ENCODE measurements at places on chromosomes 11 and 22. TPM values are rescaled to one million over a fixed set of nuclear protein-coding genes. Genes with fewer than 3 reads are reported as not detected.

The TMEM121B gene
- not detected for total RNA-seq

The UBQLNL gene
- 0.17 TPM for total RNA-seq

The ELFN2 gene
- total RNA-seq: 0.39 TPM

The KCNJ11 gene
- total RNA-seq: 0.10 TPM

The AP2A2 gene
- 42.8 TPM for total RNA-seq

- H3K4me1 ChIP-seq: no peaks in the 10 kb centered on the region
- H3K36me3 ChIP-seq: no peaks in the 10 kb centered on the region
- H3K4me3 ChIP-seq: no peak overlapping the region
- no peak overlapping the region for H3K27ac ChIP-seq
- DNase-seq: no peak
These were observed 28.5 kb downstream of the AASDHPPT start for GRCh38 chr11:106105986-106106385.

DNA sequence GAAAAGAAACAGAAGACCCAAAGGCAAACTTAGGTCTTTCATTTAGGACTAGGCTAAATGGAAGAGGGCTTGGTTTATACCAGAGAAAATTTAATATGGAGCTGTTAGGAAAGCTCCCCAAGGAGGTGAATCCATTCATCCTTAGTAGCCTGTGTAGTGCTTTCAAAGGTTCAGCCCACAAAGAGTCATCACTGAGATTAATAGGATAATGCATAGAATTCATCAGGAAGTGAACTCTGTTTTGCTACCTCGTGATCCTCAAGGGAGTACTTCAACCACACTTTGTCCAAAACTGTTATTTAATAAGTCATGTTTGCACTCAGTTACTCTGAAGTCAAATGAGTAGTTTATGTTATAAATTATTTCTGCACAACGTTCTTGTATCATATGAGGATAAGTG lies 43.3 kb upstream of the MMP7 start:
- no peak overlapping the region for H3K27ac ChIP-seq
- no peak overlapping the region for H3K4me3 ChIP-seq
- peaks cover 22% of the 10 kb centered on the region for H3K4me1 ChIP-seq
- no peak for DNase-seq

DNA sequence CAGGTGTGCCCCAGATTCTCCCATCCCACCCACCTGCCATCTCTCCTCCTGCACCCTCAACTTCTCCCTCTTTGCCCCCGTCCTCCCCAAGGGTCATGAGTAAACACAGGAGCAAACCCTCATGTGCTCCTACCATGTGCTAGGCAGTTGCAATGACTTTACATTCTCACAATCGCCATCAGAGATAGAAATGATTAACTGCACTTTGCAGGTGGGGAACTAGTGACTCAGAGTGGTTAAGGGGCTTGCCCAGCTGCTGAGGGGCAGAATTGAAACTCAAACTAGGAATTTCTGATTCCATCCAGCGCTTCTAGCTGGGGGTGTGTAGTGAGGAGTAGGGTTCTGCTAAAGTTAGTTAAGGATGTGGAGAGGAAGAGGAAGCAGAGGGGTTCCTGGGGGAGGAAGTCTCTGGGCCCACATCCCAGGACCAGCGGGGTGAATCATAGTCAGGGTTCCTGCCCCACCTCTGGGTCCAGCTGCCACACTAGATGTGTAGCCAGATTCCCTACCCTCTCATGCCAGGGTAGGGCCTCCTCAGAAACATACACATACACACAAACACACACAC lies 16.0 kb upstream of the PRG2 start:
- no peak overlapping the region for H3K4me3 ChIP-seq
- peak; percentile 75 for DNase-seq
- H3K27ac ChIP-seq: peak overlapping the region; percentile 84
- H3K27me3 ChIP-seq: no peaks in the 10 kb centered on the region

- no peak overlapping the region for H3K27ac ChIP-seq
- H3K4me3 ChIP-seq: no peak overlapping the region
- no peaks in the 10 kb centered on the region for H3K4me1 ChIP-seq
- no peak for DNase-seq
- no peaks in the 10 kb centered on the region for H3K27me3 ChIP-seq
These were observed 663.8 kb upstream of the API5 start for GRCh38 chr11:42647993-42648392.

GRCh38 chr11:116536416-116536815 lies 236.4 kb downstream of the BUD13 start:
- H3K36me3 ChIP-seq: no peaks in the 10 kb centered on the region
- peaks cover 13% of the 10 kb centered on the region for H3K27me3 ChIP-seq
- H3K4me3 ChIP-seq: no peak overlapping the region
- no peak for DNase-seq

DNA sequence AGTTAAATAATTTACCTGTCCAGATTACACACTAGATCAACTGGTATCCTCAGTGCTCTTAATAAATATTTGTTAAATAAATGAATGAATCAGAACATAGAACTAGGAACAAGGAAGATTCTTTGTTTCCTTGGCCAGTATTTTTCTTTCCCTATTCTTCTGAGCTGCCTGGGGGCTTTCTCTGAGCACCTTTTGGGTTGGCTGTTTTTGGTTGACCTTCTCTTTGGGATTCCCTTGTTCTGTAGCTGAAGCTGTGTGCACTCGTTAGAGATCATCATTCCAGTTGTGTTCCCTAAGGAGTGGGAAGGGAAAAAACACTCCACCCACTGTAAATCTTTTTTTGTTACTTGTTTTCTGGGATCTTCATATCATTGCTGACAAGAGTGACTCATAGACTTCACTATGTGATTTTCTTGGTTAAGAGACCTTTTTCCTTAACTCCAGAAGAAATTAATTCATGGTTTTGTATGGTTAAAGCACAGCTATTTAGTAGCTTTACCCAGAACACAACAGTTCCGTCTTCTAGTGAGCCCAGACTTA lies 84.3 kb downstream of the STIM1 start:
- DNase-seq: no peak
- no peaks in the 10 kb centered on the region for H3K27me3 ChIP-seq
- no peak overlapping the region for H3K27ac ChIP-seq
- H3K36me3 ChIP-seq: peaks cover 9% of the 10 kb centered on the region

DNA sequence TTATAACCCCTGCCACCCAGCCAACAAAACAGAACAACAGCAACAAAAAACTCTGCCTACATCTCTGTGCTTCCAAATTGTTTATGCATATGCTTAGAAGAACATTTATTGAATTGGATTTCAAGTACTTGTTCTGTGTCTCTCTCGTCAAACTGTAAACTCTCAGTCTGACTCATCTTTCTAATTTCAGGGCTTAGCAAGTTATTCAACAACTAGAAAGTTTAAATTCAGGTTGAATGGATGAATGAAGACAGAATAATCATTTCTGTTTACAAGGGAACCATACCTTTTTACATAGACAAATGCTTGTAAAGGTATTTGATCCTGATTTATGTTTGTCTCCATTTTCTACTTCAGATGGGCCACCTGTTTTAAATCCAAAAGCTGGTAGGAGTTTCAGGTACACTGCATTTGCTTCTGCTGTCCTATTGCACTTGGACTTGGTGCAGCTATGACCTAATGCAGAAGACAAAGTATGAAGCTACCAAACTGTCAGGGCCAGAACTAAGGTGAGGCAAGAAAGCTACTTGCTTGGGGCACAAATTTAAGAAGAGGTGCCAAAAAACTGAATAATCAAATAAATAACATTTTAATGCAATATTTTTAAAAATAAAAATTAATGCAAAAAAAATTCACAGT lies 1.6 kb upstream of the FBXO3 start:
- peak overlapping the region; percentile 23 for H3K4me3 ChIP-seq
- peaks cover 2% of the 10 kb centered on the region for H3K36me3 ChIP-seq
- H3K27me3 ChIP-seq: peaks cover 15% of the 10 kb centered on the region
- DNase-seq: no peak

DNA sequence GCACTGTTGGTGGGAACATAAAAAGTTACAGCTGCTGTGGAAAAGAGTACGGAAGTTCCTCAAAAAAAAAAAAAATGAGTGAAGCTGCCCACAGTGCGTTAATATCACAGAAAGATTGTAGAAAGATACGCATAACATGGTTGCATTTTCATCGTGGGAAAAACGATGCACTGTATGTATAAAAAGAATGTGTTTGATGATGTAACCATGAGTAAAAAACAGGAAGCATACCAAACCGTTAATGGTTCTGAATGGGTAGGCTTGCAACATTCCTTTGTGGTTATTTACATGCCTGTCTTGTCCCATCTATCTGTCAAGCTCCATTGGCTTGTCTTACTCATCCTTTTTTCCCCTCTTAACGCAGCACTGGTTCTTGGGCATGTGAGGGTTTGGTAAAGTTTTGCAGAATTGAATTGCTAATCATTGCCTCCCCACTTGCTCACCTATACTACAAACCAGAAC lies 33.8 kb upstream of the DKK3 start:
- no peaks in the 10 kb centered on the region for H3K36me3 ChIP-seq
- DNase-seq: no peak
- no peaks in the 10 kb centered on the region for H3K4me1 ChIP-seq
- H3K27me3 ChIP-seq: peaks cover 1% of the 10 kb centered on the region
- no peak overlapping the region for H3K27ac ChIP-seq
- H3K4me3 ChIP-seq: no peak overlapping the region

GRCh38 chr11:73386016-73386415 lies 9.8 kb downstream of the RELT start:
- no peak for DNase-seq
- H3K27me3 ChIP-seq: no peaks in the 10 kb centered on the region
- peaks cover 54% of the 10 kb centered on the region for H3K4me1 ChIP-seq
- H3K4me3 ChIP-seq: no peak overlapping the region
